ENCODE measurements at places on chromosomes 16 and 17.
A peak's percentile ranks its signal among the peaks of the same experiment; 100 is the strongest.

- DNase-seq: no peak
Observed at GRCh38 chr17:27577884-27578717, 52.9 kb upstream of the LGALS9 start.

- DNase-seq: peak; percentile 46
Observed at GRCh38 chr17:74296548-74296936, 22.5 kb downstream of the DNAI2 start.

DNA sequence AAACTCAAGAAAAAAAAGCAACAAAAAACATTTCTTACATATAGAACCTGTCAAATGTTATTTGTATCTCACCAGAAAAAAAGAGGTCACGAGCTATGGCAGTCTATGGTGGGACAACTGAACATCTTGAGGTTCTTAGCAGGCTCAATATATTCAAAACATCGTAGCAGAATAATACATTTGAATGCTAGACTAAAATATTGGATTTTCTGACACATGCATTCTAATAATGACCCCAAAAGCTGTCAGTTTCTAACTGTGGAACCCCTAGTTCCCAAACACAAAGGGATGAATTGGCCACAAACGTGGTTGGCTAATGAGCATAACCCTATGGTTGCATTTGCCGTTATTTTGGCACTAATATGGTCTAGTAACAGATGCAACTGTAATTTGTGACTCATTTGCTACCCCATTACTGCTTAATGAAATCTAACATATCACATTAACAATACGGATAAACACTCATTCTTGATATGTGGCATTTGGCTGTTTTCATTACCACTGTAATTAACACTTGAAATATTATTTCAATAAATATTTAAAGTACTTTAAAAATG lies 81.2 kb downstream of the TOX3 start:
- DNase-seq: no peak

GRCh38 chr17:43463241-43463640 lies 20.5 kb upstream of the DHX8 start:
- DNase-seq: no peak

- DNase-seq: no peak
Observed at GRCh38 chr16:67877064-67877463, 4.2 kb downstream of the EDC4 start.

GRCh38 chr17:81221371-81221841 lies 1.4 kb downstream of the CEP131 start:
- DNase-seq: no peak

DNA sequence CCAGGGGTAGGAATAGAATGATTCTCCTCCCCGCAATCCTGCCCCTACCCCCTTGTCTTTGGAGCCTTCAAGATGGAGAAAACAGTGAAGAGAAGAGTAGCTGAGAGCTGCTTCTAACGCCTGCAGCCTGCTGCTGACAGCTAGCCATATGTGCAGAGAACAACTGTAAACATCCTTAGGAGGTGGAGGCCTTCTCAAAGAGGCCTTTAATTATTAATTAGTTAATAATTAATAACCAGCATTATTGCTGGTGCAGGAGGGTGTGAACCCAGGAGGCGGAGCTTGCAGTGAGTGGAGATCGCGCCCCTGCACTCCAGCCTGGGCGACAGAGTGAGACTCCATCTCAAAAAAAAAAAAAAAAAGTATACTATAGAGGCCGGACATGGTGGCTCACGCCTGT lies 8.5 kb downstream of the BFAR start:
- DNase-seq: no peak

GRCh38 chr17:29847527-29848400 lies 82.3 kb downstream of the SSH2 start:
- no peak for DNase-seq

DNA sequence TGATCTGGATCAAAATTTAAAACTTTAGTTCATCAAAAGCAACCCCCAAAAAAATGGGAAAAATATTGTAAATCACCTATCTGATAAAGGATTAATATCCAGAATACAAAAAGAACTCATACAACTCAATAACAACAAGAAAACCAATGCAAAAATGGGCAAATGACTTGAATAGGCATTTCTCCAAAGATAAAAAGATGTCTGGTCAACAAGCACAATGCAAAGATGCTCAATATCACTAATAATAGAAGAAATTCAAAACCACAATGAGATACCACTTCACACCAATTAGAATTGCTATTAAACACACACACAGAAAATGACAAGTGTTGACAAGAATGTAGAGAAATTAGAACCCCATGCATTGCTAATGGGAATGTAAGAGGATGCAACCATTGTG lies 40.4 kb downstream of the UBE2G1 start:
- DNase-seq: no peak

- DNase-seq: no peak
Observed at GRCh38 chr17:48310748-48311213, 119.2 kb downstream of the SKAP1 start.

DNA sequence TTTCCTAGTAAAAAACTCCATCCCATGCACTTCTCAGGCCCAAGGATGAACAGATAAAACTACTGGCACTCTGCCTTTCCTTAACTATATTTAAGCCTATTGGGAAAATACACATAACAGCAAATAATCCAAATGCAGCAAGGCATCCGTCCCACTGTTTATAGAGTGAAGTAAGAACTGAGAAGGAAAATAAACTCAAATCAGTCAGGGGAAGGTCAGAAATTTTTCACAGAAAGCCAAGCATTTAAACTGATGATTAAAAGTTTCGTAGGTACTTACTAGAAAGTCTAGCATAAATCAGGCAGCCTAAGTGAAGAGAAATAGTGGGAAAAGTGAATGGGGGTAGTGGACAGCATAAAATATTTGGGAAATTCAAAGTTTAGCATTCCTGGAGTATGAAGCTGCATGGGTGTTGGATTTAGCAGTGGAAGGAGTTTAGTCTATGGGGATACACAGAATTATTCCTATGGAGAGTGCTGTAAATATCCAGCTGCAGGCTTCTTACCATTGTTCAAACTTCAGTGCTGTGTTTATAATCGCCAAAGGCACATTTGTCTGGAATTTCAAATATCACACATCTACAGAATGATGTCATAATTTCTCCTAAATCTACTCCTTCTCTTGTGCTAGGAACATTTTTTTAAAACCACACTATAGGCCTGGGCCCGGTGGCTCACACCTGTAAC lies 1131.0 kb upstream of the GOT2 start:
- no peak for DNase-seq

DNA sequence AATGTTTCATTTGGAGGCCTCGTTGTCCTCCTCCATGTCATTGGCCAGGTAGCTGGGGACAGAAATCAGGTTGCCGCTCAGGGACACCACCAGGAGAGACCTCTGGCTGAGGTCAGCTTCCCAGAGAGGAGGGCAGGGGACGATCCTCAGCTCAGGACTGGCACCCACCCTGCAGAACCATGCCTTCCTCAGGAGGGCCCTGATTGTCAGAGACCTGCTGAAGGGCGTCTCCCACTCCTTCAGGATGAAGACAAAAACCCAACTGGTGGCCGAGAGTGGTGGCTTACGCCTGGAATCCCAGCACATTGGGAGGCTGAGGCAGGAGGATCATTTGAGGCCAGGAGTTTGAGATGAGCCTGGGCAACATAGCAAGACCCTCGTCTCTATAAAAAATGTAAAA lies 19.5 kb downstream of the PRR11 start:
- DNase-seq: no peak

GRCh38 chr17:81115219-81115618 lies 50.1 kb upstream of the PVALEF start:
- DNase-seq: no peak

DNA sequence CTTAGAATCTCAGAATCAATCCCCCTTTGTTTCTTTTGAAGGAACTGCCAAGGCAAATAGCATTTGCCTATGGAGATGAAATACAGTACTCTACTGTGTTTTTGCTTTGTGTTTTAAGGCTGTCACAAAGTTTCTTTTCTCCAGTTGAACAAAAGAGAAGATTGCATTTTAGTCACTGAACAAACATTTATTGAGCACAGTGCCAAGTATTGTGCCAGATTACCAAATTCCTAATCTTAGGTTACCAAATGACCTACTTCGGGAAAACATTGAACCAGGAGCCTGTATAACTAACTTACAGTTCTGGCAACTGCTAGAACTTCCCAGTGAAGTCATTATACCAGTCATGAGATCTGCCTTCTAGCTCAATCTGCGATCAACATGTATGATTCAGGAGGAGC lies 3.0 kb upstream of the UBB start:
- no peak for DNase-seq

- DNase-seq: no peak
Observed at GRCh38 chr17:80365001-80365965, 49.7 kb upstream of the ENDOV start.

- peak; percentile 71 for DNase-seq
Observed at GRCh38 chr16:57092786-57093411, 516 bp downstream of the CPNE2 start.

DNA sequence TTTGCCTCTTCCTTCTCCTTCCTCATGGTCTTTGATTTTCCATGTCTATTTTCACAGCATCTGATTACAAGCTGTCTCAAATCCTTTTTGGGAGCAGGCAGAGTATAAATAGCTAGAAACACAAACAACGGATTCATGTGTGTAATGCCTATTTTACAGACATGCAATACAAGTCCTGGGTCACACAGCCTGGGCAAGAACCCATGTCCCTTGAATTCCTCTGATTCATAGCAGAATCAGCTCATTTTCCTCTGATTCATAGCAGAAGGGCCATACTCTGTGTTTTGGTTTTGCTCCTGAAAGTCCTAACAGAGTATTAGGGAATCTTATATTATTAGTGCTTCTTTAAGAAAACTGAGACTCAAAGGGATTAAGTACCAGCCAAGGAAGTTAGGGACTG lies 71.3 kb downstream of the IRX5 start:
- no peak for DNase-seq

GRCh38 chr16:49832177-49832576 lies 23.7 kb downstream of the ZNF423 start:
- DNase-seq: no peak

- no peak for DNase-seq
Observed at GRCh38 chr17:41009301-41009760, 403 bp upstream of the KRTAP3-1 start.

- DNase-seq: no peak
Observed at GRCh38 chr17:73323409-73324159, 11.8 kb upstream of the CDC42EP4 start.

GRCh38 chr17:56739376-56739775 lies 94.3 kb downstream of the C17orf67 start:
- no peak for DNase-seq

- no peak for DNase-seq
Observed at GRCh38 chr16:23342083-23342640, 40.1 kb downstream of the SCNN1B start.

DNA sequence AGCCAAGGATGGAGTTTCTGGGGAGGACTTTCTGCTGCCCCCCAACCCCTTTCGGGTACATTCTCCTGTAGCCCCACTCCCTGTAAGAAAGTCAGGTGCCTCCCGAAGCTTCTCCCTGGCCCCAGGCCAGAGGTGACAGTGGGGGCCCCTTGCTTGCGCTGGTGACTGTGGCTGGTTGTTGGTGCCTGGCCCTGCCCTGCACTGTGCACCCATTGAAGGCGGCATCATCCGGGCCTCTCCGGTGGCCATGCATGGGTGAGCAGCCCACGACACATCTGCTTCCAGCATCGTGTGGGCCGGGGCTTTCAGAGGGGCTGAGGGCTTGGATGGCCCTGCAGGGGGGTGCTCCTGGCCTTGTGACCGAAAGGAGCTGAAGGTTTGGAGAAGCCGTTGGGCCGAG lies 297.0 kb downstream of the SEC14L1 start:
- DNase-seq: no peak

GRCh38 chr17:80720610-80721577 lies 176.3 kb downstream of the RPTOR start:
- no peak for DNase-seq

- no peak for DNase-seq
Observed at GRCh38 chr17:68207651-68208253, 40.1 kb upstream of the AMZ2 start.

- DNase-seq: no peak
Observed at GRCh38 chr16:19912455-19913339, 28.0 kb upstream of the GPRC5B start.

DNA sequence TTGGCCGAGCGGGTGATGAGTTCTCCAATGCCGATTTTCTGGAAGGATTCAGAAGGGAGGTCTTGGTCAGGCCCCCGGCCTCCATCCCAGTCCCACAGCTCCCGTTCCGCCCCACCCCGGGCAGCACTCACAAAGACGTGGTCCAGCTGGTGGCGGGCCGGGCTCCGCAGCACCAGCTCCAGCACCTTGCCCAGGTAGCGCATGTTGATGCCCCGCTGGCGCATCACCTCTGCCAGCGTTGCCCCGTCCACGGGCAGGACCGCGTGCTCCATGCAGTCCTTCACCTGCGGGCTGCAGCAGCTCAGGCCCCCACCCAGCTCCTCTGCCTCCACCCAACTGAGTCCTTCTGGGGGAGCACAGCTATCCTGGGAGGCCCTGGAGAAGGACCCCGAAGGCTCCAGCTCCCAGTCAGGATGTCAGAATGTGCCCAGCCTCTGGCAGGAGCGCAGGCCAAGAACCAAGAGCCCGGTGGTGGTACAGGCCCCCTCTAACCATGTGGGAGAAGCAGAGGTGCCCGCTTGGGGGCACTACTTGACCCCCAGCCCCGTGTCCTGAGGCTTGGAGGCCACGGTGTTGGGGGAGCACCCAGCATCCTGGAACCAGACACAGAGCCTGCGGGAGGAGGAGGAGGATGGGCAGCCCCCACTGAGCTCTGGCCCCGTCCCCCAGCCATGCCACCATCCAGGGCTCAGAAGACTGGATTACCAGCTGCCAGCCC lies 16.2 kb downstream of the CLUH start:
- DNase-seq: no peak

All from HuH-7 (cell line).